Activated naive CD4-positive, alpha-beta T cell (primary cell): ENCODE measurements at places on chromosomes 7 and 10.

DNA sequence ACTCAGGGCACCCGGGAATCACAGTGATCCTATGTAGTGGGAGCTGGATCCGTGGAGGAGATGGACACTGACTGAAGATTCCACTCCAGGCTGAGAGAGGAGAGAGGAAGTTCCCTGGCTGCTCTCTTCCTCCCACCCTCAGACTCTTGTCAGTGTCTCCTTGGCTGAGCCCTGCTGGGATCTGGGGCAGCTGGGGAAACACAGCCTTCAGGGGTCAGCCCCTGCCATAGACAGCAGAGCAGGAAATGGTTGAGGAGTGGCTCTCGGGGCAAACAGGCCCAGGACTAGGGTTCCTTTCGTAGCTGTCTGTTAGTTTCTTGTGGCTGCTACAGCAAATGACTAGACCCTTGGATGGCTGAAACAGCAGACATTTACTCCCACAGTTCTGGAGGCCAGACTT is 174.4 kb upstream of the BMPER start:
- no peak for DNase-seq

- no peak for DNase-seq
Measured at GRCh38 chr7:103297837-103298179, 573 bp downstream of the PMPCB start.

DNA sequence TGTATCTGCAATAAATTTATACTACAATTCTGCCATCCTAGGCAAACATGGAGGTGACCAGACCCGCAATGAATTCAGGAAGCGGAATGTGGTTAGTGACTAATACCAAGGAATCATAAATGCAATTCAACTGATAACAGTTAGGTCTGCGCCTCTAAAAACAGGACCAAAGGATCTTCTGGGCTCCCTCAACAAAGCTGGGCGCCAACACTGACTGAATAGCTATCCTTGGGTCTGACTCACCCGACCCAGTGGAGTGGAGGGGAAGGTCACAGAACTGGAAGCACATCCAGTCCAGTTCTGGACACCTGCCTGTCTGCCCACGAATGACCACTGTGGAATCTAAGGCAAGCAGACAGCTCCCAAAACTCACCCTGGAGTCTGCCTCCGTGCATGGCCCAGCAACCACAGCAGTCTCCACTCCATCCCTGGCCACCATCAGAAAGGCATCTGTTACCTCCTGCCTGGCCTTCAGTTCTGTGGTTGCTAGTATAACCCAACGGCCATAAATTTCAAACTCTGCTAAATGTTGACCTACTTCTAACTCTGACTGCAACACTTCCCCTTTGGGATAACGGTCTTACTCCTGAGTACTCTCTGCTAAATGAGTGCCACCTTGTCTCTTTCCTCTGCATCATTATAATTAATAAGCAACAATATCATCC is 43.0 kb upstream of the DLX6 start:
- DNase-seq: no peak

- no peak for DNase-seq
Measured at GRCh38 chr10:22646388-22646853, 68.0 kb downstream of the PIP4K2A start.

- no peak for DNase-seq
Measured at GRCh38 chr7:114468844-114469243, 54.2 kb downstream of the FOXP2 start.

DNA sequence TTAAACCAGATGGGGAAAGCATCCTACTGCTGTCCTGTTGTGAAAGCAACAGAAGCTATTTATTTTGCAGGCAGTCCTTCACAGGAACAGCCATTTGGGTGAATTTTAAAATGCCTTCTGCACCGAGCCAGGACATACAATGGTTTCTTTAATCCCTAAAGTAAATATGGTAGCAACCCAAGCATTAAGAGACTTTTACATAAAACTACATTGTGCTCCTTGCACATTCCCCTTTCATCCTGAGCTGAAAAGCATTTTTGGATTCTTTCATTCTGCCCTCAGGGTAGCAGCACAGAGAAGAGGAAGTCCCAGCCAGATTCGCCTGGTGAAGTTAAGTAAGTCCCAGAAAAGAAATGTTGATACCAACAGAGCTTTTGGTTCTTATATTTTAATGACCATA is 84.0 kb upstream of the FAM3C start:
- DNase-seq: no peak

DNA sequence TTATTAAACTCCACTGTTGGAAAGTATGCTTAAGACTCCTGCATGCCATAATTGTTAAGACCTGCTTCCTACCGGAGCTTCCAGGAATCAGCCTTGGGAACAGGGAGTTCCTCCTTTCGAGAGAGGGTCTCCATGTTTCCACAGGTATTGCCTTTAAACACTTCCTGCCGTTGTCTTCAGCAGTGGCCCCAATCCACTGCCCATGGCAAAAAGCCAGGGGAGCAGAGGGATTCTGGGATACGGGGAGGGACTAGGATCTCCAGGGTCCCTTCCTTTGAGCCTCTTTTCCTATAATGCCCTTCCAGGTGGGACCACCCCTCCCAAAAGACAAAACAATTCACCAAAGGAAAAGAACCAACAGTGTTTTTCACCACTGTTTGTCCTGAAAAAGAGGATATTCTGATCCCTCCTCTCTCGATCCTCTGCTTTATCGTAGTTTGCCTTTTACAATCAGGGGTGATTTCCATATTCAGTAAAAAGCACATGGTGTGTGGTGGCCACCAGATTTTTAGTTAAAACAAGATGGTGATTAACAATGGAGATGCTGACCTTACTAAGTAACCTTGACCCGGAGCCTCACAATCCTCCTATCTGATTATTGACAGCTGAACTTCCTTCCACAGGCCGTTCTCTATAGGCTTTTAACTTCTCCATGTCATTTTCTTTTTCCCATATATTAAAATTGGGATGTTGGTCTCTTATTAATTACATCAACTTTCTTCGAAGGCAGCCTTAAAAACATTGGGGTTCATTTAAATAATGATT is 36.0 kb downstream of the LRRC72 start:
- no peak for DNase-seq

DNA sequence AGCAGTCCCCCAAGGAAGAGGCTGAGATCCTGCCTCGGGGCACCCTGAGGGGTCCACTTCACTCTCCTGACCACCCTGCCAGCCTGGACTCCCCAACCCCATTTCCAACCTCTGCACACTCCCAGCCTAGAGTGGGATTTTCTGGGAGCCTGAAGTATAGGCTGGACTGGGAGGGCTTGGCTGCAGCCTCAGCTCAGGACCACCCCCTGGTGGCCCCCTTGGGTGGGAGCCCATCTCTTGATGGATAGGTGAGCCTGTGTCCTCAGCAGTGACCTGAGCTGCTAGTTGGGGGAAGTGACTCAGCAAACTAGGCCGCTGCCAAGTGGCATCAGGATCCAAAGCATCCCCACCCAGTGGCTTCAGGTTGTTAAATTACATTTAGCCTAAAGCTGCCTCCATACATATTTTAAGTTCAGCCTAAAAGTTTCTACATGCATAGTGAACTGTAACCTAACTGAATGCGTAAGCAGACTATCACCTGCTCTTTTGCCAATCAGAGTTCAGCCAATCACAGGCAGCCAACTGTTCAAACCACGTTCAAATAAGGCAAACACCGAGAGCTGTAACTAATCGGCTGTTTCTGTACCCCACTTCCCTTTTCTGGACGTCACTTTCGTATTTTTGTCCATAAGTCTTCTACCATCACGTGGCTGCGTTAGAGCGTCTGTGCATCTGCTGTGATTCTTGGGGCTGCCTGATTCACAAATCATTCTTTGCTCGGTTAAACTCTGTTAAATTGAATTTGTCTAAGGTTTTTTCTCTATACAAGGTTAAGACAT is 144.0 kb downstream of the PLPP4 start:
- DNase-seq: no peak

- DNase-seq: no peak
Measured at GRCh38 chr10:17512341-17513001, 58.1 kb upstream of the ST8SIA6 start.

DNA sequence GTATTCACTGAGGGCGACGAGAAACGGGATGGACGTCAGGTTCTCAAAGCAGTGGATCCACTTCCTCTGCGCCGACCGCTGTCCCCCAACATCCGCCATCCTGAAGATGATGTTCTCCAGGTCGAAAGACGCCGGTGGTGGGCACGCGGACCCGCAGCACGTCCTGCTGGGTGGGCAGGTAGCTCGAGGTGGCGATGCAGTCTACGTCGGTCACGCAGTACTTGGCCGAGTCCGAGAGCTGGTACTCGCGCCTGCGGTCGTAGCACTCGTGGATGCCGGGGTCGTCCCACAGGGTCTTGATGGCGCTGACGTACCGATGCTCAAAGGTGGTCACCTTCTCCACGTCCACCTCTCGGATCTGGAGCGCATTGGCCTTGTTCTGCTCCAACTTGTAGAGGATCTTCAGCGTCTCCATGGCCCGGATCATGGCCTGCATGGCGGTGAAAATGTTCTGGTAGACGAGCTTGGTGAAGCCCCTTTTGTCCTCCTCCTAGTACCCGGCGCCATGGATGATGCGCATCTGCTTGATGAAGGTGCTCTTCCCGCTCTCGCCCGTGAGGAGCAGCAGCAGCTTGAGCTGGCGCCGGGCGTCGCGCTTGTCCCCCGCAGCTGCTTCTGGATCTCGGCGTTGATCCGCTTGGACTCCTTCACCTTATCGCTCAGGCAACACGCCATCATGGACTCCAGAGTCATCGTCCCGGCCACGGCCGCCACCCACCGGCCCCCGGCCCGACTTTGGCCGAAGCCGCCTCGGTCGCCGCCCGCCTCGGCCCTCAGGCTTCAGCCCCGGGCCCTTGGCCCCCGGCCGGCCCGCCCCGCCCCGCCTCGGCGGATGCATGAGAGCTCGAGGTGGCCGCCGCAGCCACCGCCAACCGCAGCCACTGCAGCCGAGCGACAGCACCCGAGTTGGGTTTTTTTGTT is 122.9 kb upstream of the KCTD7 start:
- no peak for DNase-seq

- DNase-seq: no peak
Measured at GRCh38 chr10:969473-970150, 18.6 kb upstream of the GTPBP4 start.

DNA sequence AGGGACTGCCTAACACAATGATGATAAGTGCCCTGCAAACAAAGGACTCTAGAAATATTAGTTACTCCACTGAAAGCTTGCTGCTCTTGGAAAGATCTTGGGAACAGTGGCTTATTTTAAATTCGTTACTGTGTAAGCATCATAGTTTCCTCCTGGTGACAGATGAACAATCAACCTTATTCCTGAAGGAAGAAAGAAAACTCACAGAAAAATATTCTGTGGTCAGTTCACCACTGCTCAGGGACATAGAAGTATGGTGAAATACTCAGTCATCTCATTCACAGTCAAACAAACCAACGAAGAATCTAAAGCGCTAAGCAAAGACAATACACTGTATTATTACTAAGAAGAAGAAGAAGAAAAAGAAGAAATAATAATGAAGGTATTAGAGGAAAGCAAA is 27.8 kb downstream of the MKX start:
- DNase-seq: no peak

- no peak for DNase-seq
Measured at GRCh38 chr10:96835899-96836298, 3.8 kb downstream of the LCOR start.

DNA sequence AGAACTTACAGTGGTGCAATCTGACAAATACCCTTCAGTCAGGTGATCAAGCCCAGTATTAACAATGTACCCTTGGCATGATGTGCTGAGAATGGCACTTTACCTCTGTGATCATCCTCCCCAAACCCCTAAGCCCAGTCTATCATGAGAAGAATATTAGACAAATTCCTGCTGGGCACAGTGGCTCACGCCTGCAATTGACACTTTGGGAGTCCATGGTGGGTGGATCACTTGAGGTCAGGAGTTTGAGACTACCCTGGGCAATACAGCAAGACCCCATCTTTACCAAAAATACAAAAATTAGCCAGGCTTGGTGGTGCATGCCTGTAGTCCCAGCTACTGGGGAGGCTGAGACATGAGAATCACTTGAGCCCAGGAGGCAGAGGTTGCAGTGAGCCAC is 7.4 kb upstream of the CUL2 start:
- DNase-seq: no peak

- no peak for DNase-seq
Measured at GRCh38 chr7:101114492-101114891, 12.4 kb upstream of the SERPINE1 start.

- no peak for DNase-seq
Measured at GRCh38 chr10:429696-430095, 259.8 kb downstream of the DIP2C start.

DNA sequence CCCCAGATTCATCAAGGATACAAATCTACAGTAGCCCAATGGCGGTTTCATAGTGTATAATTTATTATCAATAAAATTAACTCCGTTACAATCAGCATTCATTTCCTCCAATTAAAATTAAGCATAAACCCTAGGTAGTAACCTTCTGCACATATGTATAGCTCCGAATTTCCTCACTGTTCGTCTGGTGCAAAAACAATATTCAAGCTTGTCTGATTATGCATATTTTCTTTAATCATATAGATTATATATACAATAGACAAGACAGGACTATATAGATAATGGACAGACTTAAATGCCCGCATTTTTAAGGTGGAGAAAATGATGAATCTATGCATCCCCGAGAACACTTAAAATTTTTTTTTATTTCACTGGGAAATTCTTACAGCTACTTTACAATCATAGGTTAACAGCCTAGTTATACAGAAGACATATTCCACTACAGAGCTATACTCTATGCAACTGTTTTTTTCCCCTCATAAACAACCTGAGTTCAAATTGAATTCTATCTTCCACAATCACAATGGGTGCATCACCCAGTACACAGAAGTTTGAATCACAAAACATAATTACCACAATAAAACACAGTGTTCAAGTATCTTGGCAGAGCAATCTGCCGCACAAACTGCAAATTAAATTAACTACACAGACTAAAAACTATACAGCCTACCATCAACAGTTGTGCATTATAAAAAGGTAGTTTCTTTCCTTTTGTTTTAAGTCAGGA is 2.6 kb downstream of the HOXA9 start:
- DNase-seq: no peak
